Activated T-cell treated with anti-CD3 and anti-CD28 coated beads, Interleukin-2, amount 50 U/mL, for 72 hours (primary cell): ENCODE measurements at places on chromosomes 3 and 15. TPM values are rescaled to one million over a fixed set of nuclear protein-coding genes. Genes with fewer than 3 reads are reported as not detected.

Gene TMPRSS7
- 0.17 TPM for total RNA-seq

DNA sequence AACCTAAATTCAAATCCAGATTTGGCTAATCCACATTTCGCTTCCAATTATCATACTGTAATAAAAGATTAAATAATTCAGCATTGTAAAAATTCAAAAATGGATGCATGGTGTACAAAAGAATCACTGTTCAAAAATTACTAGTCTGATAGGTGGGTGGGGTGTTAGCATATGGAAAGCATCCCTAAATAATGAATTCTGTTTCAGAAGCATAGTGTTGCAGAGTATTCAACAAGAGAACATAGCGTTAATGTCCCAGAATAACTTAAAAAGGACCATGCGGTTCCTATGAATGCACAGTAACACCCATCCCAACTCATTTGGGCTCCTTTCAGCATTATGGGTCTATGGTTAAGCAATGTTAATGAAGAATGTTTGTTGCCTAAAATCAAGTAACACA, 51.1 kb downstream of the MORC1 start:
- no peaks in the 10 kb centered on the region for H3K36me3 ChIP-seq
- no peak for DNase-seq
- peaks cover 13% of the 10 kb centered on the region for H3K27me3 ChIP-seq
- H3K4me3 ChIP-seq, result no peak overlapping the region

Gene CFAP20DC
- total RNA-seq, result 2.0 TPM

Gene CD276
- 2.8 TPM for total RNA-seq

DNA sequence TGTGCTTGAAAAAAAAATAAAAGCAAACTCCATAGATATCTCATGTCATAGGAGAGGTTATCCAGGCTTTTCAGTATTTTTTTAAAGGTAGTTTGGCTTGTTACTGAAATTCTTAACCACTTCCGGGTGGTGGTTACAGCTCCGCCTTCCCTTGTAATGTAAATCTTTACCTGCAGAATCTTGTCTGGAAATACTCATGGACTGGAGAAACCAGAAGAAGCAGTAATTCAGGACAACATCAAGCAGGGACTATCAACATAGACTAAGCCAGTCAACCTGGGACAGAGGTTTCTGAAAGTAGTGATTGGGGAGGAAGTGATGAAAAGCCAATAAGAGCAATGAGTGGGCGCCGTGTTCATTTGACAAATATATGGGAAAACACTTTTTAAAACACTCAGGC, 78.9 kb upstream of the SKOR1 start:
- no peaks in the 10 kb centered on the region for H3K27me3 ChIP-seq
- peaks cover 71% of the 10 kb centered on the region for H3K4me1 ChIP-seq
- H3K4me3 ChIP-seq, result peak overlapping the region; percentile 76
- no peak for DNase-seq
- H3K27ac ChIP-seq, result peak overlapping the region; percentile 88

DNA sequence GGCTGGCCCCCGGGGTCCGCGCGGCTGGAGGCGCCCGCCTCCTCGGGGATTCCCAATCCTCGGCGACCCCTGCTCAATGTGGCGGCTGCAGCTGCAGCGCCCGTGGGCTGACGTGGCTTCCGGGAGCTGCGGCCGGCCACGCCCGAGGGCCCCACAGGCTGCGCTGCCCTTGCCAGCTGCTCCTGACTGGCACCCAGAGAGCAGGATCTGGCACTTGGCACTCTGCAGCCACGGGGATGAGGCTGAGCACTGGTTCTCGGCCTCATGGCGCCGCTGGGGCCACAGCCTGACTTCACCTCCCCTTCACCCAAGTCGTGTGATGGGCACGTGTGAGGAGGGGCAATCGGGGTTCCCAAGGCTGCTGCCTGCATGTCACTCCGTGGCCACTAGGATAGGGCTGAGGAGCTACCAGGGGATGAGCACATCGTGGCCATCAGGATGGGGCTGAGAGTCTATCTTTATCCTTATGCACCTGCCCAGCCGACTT, 267.8 kb upstream of the FRG2C start:
- no peaks in the 10 kb centered on the region for H3K27me3 ChIP-seq
- H3K4me3 ChIP-seq, result no peak overlapping the region
- H3K36me3 ChIP-seq, result no peaks in the 10 kb centered on the region
- no peak for DNase-seq
- no peaks in the 10 kb centered on the region for H3K4me1 ChIP-seq
